ENCODE measurements at places on chromosomes 2 and 18. TPM values are rescaled to one million over a fixed set of nuclear protein-coding genes. Genes with fewer than 3 reads are reported as not detected.

- no peaks in the 10 kb centered on the region for H3K36me3 ChIP-seq
- no peak overlapping the region for H3K4me3 ChIP-seq
- H3K27ac ChIP-seq: no peak overlapping the region
- DNase-seq: no peak
These were observed 227.3 kb downstream of the PARD3B start for GRCh38 chr2:204772546-204772945.

DNA sequence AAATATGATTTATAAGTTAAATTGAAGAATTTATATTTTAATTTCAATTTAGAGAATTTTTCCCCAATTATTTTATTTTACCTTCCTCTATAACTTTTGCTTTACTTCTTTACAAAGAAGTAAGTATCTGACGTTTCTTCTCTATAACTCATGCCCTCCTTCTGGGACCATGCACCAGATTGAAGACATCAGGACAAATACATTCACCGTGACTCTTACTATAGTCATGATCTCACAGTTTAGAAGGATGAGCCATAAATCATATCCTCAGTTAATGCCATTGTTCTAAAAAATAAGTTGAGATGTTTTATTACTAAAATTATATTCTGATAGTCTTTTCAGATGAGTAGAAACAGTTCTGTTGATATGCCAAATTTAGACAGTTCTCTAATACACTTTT is 279.3 kb downstream of the TMX3 start:
- no peaks in the 10 kb centered on the region for H3K27me3 ChIP-seq
- no peak overlapping the region for H3K4me3 ChIP-seq
- no peaks in the 10 kb centered on the region for H3K4me1 ChIP-seq
- no peaks in the 10 kb centered on the region for H3K36me3 ChIP-seq

The IL1RL1 gene
- total RNA-seq: 0.18 TPM

DNA sequence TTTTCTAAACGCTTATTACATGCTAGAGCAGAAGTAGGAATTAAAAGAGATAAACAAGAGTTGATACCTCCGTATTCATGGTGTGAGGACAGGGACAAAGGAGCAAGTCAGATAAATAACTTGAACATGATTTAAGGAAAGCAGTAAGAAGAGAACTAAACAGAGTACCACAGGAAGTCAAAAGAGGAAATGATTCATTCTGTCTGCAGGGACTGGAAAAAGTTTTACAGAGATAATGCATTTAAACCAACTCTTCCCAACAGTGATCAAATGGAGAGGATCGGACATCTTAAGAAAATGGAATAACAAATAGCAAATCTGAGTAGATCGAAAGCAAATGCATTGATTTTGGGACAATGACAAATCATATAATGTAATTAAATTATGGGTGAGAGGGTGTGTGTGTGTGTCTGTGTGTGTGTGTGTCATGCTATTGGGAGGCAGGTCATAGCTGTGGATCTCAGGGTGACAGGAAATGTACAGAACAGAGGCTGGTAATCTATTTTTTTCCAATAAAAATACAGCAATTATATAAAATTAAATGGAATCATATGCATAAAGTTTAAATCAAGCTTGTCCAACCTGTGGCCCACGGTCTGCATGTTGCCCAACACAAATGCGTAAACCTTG is 113.4 kb downstream of the MC4R start:
- no peak overlapping the region for H3K27ac ChIP-seq
- no peaks in the 10 kb centered on the region for H3K4me1 ChIP-seq
- no peaks in the 10 kb centered on the region for H3K27me3 ChIP-seq
- H3K36me3 ChIP-seq: no peaks in the 10 kb centered on the region
- no peak for DNase-seq

The MGAT4A gene
- 23.1 TPM for total RNA-seq

The IL1F10 gene
- total RNA-seq: not detected

DNA sequence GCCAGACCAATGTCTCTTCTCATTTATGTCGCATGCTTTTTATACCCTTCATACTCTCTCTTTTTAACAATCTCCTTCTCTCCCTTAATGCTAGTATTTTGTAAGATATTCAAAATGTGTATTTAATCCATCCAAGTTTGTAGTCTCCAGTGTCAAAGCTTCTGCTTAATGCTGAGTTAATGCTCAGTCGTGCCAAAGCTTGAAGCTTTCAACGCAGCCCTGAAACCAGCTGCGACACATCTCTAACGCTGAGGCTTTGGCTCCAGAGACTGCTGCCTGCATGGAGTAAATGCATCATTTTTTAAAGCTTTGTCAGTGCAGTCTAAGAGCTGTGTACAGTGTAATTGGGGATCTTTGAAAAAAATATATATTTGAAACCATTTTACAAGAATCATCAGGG is 2108.8 kb upstream of the PIK3C3 start:
- H3K36me3 ChIP-seq: no peaks in the 10 kb centered on the region
- no peaks in the 10 kb centered on the region for H3K4me1 ChIP-seq
- no peak overlapping the region for H3K27ac ChIP-seq
- DNase-seq: no peak

- H3K36me3 ChIP-seq: no peaks in the 10 kb centered on the region
- no peaks in the 10 kb centered on the region for H3K4me1 ChIP-seq
- no peak overlapping the region for H3K27ac ChIP-seq
- DNase-seq: no peak
- no peaks in the 10 kb centered on the region for H3K27me3 ChIP-seq
These were observed 91.8 kb upstream of the RFX8 start for GRCh38 chr2:101566632-101567228.

The KIF5C gene
- 0.37 TPM for total RNA-seq

The SCYGR7 gene
- total RNA-seq: not detected

The KANSL3 gene
- 26.1 TPM for total RNA-seq

The MAB21L4 gene
- total RNA-seq: not detected

GRCh38 chr2:77838441-77838840 is 316.3 kb upstream of the LRRTM4 start:
- H3K4me1 ChIP-seq: no peaks in the 10 kb centered on the region
- no peak overlapping the region for H3K27ac ChIP-seq
- DNase-seq: no peak
- H3K27me3 ChIP-seq: no peaks in the 10 kb centered on the region
- no peak overlapping the region for H3K4me3 ChIP-seq

GRCh38 chr2:141906678-141907077 is 224.1 kb downstream of the LRP1B start:
- no peak overlapping the region for H3K27ac ChIP-seq
- no peaks in the 10 kb centered on the region for H3K27me3 ChIP-seq
- DNase-seq: no peak
- H3K4me1 ChIP-seq: no peaks in the 10 kb centered on the region
- H3K4me3 ChIP-seq: no peak overlapping the region

The CPO gene
- total RNA-seq: not detected

DNA sequence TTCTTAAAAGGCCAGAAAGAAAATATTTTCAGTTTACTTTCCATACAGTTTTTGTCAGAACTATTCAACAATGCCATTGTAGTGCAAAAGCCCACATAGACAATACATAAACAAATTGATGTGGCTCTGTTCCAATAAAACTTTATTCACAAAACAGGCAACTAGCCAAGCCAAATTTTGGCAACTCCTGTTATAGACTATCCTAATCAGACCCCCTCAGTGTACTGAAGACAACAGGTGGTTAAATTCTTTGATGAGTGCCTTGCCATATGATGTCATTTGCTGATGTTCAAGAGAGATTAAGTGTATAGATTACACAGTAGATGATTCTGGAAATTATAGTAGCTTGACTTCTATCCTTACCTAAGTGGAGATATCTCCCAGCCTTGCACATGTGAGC is 83.4 kb downstream of the FANCL start:
- no peaks in the 10 kb centered on the region for H3K27me3 ChIP-seq
- H3K36me3 ChIP-seq: peaks cover 19% of the 10 kb centered on the region
- no peak for DNase-seq
- H3K4me1 ChIP-seq: no peaks in the 10 kb centered on the region
- no peak overlapping the region for H3K4me3 ChIP-seq
- no peak overlapping the region for H3K27ac ChIP-seq

DNA sequence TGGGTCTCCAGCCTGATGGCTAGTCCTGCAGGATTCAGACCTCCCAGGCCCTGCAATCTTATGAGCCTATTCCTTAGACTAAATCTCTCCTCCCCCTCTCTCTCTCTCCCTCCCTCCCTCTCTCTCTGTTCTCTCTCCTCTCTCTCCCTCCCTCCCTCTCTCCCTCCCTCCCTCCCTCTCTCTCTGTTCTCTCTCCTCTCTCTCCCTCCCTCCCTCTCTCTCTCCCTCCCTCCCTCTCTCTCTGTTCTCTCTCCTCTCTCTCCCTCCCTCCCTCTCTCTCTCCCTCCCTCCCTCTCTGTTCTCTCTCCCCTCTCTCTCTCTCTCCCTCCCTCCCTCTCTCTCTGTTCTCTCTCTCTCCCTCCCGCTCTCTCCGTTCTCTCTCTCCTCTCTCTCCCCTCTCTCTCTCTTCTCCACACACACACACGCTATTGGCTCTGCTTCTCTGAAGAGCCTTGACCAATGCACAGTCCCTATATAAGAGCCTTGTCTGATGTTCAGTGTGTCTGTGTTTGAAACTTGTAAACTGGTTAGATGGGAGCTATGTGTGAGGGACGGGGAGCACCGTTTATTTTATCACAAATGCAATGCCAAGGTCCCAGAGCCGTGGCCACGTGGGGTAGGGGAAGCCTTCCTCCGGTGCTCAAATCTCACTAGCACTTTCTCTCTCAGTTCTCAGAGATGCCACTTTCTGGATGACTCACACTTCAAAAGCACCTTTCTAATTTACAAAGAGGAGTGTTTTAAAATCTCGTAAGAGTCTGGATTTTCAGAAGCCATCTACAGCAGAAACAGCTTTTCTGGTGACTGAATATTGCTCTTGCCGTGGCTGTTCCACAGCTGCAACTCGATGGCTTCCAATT is 9.4 kb upstream of the PRLH start:
- H3K36me3 ChIP-seq: no peaks in the 10 kb centered on the region
- H3K4me3 ChIP-seq: no peak overlapping the region
- DNase-seq: peak; percentile 89
- H3K27me3 ChIP-seq: no peaks in the 10 kb centered on the region
- peak overlapping the region; percentile 75 for H3K27ac ChIP-seq
- peaks cover 19% of the 10 kb centered on the region for H3K4me1 ChIP-seq

GRCh38 chr18:76991021-76991688 is 141.4 kb downstream of the MBP start:
- no peak overlapping the region for H3K27ac ChIP-seq
- H3K4me1 ChIP-seq: peaks cover 9% of the 10 kb centered on the region
- no peaks in the 10 kb centered on the region for H3K36me3 ChIP-seq
- no peaks in the 10 kb centered on the region for H3K27me3 ChIP-seq
- DNase-seq: no peak

DNA sequence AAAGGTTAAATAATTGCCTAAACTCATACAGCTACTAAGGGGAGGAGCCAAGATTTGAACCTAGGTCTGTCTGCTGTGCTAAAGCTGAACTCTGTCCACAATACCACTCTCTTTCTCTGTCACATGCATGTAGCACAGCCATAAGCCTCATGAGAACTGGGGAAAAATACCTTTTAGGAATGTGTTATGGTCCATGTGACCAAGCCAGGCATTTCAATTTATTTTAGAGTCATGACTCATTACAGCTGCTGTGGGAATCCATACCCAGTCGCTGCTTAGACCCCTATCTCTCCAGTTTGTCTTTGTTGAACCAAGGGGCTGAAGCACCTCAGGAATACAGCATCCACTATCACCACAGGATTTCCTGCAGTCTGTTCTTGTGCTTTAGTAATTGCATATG is 200.0 kb upstream of the SIX3 start:
- H3K36me3 ChIP-seq: no peaks in the 10 kb centered on the region
- H3K4me3 ChIP-seq: no peak overlapping the region
- H3K4me1 ChIP-seq: no peaks in the 10 kb centered on the region

DNA sequence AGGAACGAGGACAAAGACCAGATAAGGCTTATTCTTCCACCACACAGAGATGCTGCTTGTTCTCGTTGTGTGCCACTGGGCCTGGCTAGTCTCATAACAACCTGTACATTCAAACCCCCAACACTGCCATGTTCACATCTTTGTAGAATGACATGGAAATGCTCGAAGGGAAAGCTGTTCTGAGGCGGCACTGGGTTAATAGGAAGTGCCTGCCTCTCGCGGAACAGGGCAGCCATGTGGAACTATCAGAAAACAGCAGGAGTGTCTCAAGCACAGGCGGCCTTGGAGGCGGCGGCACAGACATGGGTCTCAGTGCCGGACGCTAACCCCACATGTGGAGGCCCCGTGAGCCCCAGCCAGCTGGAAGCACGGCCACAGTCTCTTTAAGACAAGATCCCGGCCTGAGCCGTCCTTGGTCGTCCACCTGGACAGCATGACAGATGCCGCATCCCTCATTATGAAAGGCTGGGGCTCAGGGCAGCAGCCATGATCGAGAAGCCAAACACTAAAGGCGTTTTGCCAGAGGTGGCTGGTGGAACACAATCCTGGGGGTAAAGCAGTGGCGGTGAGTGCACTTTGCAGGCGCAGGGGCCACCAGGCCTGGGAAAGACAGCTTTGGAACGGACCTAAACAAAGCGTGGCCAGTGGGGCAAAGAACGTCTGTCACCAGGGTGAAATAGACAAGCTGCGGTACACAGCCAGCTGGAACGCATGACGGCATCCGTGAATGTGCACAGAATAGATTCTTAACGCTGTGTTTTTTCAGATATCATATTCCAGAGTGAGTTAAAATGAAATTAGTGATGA is 161.0 kb downstream of the HDAC4 start:
- no peak overlapping the region for H3K4me3 ChIP-seq
- no peaks in the 10 kb centered on the region for H3K4me1 ChIP-seq
- H3K27ac ChIP-seq: no peak overlapping the region

DNA sequence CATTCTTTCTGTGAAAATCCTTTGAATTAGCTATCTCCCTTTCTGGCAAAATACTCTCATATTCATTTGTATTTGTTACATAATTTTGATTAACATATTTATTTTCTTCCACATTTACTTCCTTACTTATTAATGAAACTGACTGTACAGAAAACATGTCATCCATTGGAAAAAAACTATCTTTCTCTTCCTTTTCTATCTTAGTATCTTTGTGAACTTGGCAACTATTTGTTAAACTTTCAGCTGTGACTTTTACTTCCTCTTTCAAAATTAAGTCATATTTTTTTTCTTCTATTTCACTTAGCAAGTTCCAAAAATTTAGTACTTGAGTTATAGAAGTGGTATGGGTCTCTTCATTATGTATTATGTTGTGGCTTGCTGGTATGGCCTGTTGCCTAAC is 2.6 kb downstream of the RAD51AP2 start:
- H3K36me3 ChIP-seq: no peaks in the 10 kb centered on the region
- DNase-seq: peak; percentile 8
- no peak overlapping the region for H3K27ac ChIP-seq
- peaks cover 10% of the 10 kb centered on the region for H3K4me1 ChIP-seq
- H3K27me3 ChIP-seq: no peaks in the 10 kb centered on the region
